CD4-positive, alpha-beta T cell (primary cell): ENCODE measurements at places on chromosomes 3 and 15.

GRCh38 chr15:29143909-29144635 is 125.5 kb downstream of the NSMCE3 start:
- DNase-seq = no peak

- no peak for DNase-seq
Measured at GRCh38 chr3:108951820-108952501, 1.7 kb downstream of the GUCA1C start.

DNA sequence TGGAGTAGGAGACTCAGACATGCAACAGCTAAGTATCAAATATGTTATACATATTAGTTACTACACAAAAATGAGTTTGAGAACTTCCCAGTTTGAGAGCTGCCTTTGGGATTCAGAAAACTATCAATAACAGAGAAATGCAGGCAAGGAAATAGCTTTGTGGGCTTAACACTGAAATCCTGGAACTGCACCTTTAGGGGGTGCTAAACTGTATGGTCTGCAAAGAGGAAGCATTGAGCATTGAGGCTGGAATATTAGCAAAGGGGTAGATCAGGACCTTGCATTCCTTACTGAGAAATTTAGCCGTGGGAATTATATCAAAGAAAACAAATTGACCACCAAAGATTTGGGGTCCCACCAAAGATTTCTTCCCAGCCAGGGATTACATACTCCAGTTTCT is 580.0 kb downstream of the ZNF385D start:
- DNase-seq = no peak

DNA sequence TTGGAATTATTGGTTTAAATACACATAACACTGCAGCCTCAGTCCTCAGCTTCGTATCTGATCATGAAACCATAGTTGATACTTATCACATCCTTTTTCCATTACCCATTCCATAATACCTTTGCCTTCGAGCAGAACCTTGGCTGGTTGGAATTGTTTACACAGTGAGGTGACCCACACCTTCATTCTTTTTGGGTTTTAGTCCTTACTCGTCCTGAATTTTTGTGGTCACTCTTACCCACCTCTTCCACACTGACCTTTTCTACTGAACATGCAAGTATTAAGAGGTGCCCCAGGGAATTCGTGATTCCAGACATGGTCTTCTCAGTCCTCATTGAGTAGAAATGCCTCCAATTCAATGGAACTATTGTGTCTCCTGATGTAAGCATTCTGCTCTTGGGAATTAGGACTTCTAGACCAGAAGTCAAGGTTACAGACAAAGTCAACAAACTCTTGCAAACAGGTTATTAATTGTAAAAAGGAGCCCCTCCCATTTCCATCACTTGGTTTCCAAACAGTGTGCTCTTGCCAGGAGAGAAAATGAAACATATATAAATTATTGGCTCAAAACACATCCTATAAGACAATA is 37.7 kb downstream of the SCN11A start:
- no peak for DNase-seq

DNA sequence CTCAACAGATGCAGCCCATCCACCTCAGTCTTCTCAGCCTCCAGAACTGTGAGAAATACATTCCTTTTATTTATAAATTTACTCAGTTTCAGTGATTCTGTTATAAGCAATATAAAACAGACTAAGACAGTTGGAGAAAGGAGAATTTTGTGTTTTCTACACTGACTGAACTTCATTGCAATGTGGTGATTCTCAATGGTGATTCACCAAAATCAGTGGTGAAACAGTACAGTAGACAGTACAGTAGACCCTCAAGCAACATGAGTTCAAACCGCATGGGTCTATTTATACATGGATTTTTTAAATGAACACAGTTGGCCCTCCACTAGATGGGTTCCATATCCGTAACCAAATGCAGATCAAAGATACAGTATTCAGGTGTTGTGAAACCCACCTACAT is 403.1 kb upstream of the TGFBR2 start:
- DNase-seq = no peak

DNA sequence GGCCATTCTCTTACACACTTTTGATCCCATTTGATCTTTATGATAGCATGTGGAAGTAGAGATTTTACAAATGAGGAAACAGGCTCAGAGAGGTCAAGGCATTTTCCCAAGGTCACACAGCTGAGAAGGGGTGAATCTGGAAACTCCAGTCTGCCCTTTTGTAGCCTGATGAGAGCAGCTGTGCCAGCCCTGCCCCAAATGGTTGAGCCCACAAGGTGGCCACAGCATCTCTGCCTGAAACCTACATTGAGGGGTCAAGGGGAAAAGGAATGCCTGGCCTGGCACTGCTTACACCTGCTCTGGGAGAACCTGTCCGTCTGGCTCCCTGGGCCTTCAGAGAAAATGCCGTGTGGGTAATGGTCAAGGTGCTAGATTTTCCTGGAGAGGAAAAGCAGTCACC is 200.2 kb upstream of the LINGO1 start:
- DNase-seq = no peak

GRCh38 chr3:133661454-133662277 is at the start of gene TOPBP1:
TSS of gene TOPBP1 (minus strand) at chr3:133661941. CDS start at chr3:133661127, 814 bp downstream.
- DNase-seq = peak; percentile 80

GRCh38 chr3:107242579-107242978 is 134.7 kb upstream of the CCDC54 start:
- DNase-seq = no peak

GRCh38 chr15:88476635-88477060 is 9.1 kb downstream of the MRPS11 start:
- DNase-seq = no peak

- DNase-seq = no peak
Measured at GRCh38 chr3:179977356-179977755, 59.4 kb downstream of the PEX5L start.

DNA sequence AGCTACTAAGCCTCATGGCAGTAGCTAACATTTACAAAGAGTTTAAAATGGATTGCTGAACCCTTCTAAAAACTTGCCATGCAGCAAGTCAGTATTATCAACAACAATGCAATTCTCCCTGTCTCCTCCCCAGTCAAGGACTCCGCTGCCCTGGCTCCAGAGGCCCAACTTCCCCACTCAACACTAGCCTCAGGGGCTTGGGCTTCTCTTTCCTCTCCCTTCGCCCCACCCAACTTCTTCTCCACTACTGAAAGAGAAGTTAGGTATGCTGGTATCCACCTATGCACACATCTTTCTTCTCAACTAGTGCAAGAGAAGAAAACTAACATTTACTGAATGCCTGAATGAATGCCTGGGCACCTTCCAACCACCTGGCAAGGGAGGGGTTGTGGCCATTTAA is 30.7 kb downstream of the TLE3 start:
- DNase-seq = no peak

DNA sequence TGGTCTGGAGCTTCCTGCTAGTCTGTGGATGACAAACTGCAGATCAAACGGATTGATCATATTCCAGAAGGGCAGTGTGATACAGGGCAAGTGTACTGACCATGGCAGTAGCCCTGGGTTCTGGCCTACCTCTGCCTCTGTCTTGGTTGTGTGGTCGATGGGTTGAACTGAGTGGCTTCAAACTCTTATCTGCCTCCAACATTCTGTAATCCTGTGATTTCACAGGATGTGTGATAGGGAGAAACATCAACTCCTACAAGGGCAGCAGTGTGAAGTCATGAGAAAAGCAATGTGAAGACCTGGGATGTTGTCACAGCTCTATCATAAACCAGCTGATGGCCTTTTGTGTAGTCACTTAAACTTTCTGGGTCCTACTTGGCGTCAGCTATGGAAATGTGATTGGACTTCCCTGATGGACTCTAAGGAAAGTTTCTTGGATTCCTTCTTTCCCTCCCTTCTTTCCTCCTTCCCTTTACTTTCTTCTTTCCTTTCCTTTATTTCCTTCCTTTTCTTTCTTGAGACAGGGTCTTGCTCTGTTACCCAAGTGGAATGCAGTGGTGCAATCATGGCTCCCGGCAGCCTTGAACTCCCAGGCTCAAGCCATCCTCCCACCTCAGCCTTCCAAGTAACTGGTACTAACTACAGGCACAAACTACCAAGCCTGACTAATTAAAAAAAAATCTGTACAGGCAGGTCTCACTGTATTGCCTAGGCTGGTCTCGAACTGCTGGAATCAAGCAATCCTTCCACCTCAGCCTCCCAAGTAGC is 114.8 kb downstream of the BBX start:
- DNase-seq = no peak

GRCh38 chr15:73394782-73395181 is 26.0 kb upstream of the HCN4 start:
- no peak for DNase-seq

GRCh38 chr15:84949845-84950569 is 31.6 kb upstream of the PDE8A start:
- DNase-seq = no peak

GRCh38 chr3:188575501-188575900 is 421.5 kb downstream of the LPP start:
- no peak for DNase-seq
